ENCODE measurements at places on chromosomes 3 and 15.

- DNase-seq: no peak
Observed at GRCh38 chr3:72568083-72568482, 280.2 kb downstream of the SHQ1 start.

- DNase-seq: peak; percentile 16
Observed at GRCh38 chr3:46449755-46450552, 14.8 kb downstream of the LTF start.

DNA sequence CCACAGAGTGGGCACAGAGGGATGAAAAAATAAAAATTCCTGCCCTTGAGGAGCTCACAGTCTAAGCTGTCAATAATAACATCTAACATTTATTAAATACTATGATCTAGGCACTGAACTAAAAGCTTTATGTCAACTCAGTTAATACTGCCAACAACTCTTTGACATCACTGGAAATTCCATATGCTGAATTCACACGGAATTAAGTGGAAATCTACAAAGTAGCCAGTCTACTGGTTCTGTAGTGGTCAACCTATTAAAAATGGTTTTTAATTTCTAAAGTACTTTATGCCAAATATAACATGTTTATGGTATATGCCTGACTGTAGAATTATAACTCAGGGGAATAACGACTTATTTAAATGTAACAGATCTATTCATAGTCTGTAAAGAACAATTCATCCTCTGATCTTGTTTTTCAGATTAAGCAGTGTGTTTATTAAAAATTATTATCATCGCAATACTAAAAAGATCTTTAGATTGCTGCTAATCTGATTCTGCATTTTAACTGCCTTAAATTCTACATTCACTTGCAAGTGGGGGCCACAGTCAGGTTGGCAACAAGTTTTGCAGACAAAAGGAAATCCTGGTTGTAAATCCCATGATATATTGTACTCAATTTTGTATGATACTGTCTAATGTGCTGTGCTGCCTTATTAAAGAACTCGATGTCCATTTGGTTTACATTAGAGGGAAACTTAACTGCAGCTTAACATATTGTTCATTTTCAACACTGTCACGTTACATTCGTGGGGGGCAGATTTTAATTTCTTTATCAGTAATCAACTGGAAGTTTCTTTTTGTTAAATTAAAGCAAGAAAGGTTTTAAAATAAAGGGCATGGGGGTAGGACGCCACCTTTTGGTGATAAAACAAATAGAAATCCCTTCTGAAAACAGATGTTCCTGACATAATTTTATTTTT, 2.6 kb upstream of the FOXP1 start:
- DNase-seq: no peak

GRCh38 chr3:102096066-102096465, 246.8 kb downstream of the NFKBIZ start:
- DNase-seq: no peak

DNA sequence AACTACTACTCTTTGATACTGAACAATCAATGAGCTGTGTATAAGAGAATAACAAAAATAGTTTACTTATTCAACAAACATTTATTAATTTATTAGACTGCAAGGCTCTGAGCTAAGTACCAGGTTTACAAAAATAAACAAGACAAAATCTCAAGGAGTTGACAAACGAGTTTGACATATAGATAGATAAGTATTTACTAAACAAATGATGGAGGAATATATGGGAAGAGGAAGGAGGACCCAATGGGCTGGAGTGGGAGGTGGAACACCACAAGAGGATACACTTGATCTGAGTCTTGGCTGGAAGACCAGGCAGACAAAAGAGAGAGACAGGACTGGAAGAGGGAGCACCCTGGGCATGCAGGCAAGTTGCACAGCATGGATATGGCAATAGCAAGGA, 47.5 kb upstream of the FSIP1 start:
- DNase-seq: no peak

DNA sequence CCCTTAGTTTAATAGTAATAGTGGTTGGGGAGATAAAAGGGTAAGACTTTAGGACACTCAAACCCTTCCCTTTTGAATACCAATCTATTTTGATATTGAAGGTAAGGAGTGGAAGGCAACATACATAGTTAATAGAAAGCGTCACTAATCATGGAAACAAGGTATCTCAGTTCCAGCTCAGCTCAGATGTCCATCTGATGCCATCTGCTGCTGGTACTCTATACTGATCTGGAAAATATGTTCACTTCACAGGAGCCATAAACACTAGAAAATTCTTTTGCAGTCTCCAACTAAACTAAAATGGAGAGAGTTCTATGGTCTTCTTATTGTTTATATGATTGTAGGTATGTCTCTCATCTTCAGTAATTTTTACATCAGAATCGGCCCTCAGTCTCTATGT, 1777.1 kb downstream of the OTOL1 start:
- peak; percentile 11 for DNase-seq

GRCh38 chr15:86879250-86880229, 799.9 kb downstream of the AGBL1 start:
- peak; percentile 64 for DNase-seq

GRCh38 chr3:194852345-194852744, 166.7 kb downstream of the FAM43A start:
- no peak for DNase-seq

GRCh38 chr3:119550192-119550910, 9.1 kb downstream of the CD80 start:
- DNase-seq: no peak

DNA sequence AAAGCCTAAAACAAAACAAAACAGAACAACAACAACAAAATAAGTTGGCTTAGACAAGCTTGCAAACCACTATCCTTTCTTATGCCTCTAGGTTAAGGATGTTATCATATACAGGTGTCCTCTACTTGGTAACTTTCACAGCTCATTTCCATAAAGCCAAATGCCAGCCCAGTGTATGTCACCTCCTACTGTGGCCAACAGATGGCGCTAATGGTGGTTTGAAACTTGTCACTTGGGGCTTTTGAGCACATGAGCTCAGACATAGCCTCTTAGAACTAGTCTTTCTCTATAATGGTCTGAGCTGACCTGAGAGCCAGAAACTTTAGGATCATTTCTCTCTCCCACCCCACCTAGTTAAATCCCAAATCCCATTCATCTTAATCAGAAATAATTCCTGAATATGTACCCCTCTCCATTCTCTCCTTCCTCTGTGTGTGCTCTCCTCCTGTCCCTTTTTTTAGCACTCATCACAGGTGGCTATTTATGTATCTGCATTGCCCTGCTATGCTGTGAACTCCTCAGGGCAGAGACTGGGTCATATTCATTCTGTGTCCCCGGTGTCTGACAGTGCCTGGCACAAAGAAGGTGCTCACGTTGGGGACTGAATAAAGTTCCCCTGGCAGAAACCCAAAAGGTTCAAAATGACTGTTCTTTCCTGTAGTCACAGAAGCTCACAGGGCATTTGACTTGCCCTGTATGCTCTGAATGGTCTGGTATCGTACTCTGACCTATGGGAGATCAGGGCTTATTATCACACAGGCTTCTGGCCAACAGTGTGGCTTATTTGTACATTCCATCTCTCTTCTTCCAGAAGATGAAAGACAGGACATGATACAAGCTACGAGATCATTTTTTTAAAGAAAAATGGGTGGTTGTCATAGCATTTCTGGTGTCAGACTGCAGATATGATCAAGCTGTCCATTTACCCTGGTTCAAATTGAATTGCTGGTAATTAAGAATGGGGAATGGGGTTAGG, 319.3 kb upstream of the AZI2 start:
- peak; percentile 61 for DNase-seq

- DNase-seq: peak; percentile 32
Observed at GRCh38 chr3:87792534-87793336, 266.1 kb downstream of the CGGBP1 start.

DNA sequence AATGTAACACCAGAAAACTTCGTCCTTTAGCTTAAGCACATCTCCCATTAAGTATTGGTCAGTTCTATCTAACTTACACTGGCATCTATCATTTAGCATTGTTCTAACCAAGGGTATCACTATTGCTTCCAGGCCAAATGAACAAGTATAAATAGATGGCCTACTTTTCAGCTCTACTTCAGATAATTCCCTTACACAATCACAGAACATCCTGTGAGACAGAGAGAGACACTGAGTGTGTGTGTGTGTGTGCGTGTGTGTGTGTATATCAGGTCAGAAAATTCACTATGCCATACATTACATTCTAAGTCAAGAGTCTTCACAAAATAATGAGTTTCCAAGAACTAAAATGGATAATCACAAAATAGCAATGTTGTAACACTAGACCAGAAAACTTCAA, 39.1 kb downstream of the SCAPER start:
- peak; percentile 8 for DNase-seq

- no peak for DNase-seq
Observed at GRCh38 chr3:4734454-4734853, 241.3 kb downstream of the ITPR1 start.

GRCh38 chr15:69271217-69271616, 27.5 kb upstream of the PAQR5 start:
- DNase-seq: no peak

- no peak for DNase-seq
Observed at GRCh38 chr3:172033396-172033795, 6.0 kb upstream of the FNDC3B start.

DNA sequence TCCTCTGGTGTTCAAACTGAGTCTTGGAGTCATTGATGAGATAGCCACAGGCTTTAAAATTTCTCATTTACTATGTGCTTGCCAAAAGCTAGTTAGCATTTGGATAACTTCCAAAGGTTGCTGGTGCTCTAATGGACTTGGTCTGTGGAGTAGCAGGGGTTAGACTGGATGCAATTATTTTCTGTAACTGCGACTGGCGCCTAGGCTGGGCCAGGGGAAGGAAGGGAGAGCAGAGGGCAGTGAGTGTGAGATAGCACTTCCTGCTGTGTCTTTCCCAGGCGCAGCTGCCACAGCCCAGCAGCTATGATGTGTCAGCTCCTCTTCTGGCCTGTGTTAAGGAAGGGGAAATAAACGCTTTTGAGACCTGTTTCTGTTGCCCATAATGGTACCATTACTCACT, 98.6 kb downstream of the MYRIP start:
- peak; percentile 35 for DNase-seq

- DNase-seq: no peak
Observed at GRCh38 chr3:66303491-66303901, 82.7 kb downstream of the SLC25A26 start.

DNA sequence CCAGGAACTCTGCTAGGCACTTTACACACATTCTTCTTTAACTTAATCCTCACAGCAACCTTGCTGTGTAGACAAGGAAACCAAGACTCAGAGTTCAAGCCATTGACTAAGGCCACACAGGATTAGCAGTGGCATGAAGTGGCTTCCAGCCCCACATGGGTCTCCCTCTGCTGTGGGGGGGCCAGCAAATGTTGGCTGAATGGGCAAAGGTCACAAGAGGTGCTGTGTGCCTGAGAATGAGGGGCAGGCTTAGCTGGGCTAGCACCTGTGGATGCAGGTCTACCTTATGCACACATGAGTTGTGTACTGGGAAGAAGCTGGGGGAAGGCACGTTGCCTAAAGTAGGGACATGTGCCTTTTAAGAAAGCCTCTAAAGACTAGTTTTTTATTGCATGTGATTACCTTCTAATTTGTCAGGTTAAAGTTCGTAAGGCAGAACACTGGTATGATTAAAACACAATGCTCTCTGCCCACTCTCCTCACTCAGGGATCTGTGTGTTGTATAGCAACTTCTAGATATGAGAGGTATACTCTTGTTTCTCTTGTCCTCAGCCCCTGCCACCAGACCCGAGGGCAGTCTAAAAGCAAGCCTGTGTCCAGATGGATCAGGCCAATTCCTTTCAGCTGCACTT, 10.9 kb downstream of the BAHD1 start:
- DNase-seq: no peak

DNA sequence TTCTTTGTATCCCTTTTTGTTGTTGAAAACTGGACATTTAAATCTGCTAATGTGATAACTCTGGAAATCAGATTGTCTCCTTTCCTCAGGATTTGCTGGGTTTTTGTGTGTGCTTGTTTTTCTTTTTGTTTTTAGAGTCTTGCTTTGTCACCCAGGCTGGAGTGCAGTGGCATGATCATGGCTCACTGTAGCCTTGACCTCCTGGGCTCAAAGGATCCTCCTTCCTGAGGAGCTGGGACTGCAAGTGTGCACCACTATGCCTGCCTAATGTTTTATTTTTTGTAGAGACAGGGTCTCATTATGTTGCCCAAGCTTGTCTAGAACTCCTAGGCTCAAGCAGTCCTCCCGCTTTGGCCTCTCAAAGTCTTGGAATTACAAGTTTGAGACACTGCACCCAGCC, 44.6 kb upstream of the IL20RB start:
- DNase-seq: no peak

All from LHCN-M2 (cell line).